ENCODE measurements at places on chromosomes 6 and 20.
A peak's percentile ranks its signal among the peaks of the same experiment; 100 is the strongest.

GRCh38 chr6:139062932-139063646 is 34.5 kb downstream of the ABRACL start:
- DNase-seq: no peak

DNA sequence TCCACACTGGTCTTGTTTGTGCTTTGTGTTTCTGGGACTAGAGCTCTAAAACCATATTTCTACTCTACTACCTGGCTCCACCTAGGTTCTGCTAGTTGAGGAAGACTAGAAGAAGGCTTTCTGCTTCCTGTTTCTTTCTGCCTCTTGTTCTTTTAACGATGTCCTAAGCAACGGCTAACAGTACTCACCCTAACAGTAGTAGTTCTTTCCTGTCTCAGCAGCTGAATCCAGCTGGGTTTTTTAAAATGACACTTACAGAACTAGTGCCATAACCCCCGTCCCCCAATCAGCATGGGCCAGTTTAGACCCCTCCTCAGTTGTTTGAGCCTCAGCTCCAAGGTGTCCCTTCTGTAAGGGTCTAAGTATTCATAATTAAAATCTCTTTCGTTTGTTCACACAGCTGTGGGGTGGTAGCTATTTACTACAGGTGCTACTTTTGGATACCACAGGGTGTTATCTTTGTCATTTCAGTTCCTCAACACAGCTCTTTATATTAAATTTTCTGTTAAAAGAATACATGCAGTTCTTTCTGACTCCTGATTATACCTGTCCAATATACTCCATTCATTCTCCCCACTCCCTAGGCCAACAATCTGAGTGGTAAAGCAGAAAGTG is 790.2 kb downstream of the DHX35 start:
- DNase-seq: no peak

DNA sequence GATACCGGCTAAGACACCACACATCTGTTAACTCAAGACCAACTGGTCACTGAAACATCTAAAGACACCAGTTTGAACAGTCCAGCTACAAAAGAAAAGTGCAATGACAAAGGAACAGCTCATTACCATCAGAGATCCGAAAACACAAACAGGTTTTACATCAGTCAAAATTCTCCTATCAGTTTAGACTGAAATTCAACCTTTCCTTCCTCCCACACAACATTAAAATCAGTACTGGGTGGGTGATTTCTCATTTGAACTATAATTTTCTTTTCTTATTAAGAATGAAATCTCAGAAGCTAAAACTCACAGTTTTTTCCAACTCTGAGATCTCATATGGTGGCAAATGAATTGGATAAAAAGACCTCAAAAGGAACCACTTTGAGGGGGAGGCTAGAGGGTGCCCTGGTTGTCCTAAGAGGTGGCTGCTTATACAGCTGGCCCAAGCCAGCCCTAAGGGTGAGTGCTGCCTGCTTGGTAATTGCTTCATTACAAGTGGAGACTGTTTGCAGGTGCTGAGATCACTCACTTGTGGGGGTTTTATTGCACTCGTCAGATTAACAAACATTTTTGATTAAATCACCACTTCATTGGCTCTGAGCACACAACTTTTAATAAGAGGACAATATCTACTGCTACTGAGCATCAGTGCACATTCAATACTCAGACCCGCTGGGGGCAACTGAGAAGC is 4.3 kb downstream of the CCDC167 start:
- peak; percentile 78 for DNase-seq

GRCh38 chr6:167097770-167098169 is 25.1 kb upstream of the CCR6 start:
- no peak for DNase-seq

DNA sequence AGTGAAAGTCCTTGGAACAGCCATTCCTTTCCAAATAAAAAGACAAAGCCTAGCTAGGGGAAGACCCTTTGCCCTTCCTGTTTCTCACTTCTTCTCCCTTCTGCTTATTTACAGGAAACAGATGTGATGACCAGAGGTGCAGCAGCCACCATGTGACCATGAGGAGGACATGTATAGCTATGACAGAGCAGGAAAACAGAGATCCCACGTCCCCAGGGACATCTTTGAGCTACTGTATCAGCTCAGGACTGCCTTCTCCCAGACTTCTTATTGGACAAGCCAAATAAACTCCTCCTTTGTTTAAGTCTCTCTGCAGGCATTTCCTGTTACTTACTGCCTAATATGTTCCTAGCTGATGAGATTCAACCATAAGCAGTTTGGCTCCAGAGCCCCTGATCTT is 133.1 kb upstream of the MLN start:
- DNase-seq: no peak

- DNase-seq: no peak
Measured at GRCh38 chr20:5056801-5057599, 55.7 kb upstream of the SLC23A2 start.

DNA sequence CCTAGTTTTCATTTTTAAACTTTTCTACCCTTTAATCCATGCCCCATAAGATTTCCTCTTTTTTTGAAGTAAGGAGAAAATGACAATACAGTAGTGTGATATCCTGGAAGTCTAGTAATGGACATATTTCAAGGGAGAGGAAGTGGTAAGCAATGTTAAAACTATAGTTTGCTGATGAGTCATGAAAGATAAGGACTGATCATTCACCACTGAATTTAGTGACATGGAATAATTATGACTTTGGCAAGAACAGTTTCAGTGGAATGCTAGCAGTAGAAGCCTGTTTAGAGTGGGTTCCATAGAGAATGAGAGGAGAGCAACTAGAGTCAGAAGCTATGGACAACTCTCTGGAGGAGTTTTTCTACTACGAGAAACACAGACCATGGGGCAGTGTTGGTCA is 24.9 kb upstream of the SLC2A12 start:
- no peak for DNase-seq

DNA sequence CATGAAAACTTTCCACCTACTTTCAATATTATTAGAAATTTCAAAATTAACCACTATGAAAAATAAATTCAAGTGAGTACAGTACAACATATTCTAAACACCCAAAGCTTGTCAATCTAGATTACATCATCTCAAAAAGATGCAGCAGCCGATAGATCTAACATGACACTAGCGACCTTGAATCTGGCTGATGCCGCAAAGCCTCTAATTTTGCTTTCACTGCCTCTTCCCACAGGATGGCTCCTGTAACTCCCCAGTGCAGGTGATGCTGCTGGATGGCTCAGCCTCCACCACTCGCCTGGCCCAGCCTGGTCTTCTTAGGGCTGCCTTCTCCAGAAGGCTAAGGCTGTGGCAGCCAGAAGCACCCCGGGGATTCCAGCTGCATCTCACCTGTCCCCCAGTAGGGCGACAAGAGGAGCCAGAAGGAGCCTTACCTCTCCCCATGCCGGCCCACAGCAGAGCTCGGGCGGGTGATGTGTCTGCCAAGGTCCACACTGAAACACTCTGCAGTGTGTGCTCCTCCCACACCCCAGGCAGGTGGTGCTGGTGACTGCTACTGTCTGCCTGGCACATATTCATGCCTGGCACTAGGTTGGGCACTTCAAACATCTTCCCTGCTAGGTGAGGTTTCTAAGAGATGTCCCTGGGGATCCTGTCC is 82.1 kb downstream of the SLC23A2 start:
- peak; percentile 13 for DNase-seq

DNA sequence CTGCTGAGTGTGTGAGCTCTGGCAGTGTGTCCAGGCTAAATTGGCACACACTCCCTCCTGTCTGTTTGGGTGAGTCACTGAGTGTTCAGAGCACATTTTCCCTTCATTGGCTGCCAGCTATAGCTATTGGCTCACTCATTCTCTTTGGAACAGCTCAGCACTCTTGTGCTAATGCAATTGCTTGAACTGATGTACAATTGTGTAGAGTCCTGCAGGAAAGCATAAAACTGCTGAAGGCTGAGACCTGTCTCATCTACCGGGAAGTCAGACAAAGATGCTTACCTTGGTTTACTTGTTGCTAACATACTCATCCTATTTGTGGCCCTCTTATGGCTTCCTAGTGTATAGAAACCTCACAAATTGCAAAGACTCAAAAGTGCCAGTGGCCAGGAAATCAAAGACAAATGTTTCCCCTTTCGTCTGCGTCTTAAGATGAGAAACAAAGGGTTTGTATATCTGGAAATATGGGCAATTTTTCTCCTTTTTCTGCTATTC is 351.0 kb downstream of the BCKDHB start:
- DNase-seq: no peak

GRCh38 chr6:167450626-167451025 is 125.7 kb downstream of the TTLL2 start:
- DNase-seq: no peak

DNA sequence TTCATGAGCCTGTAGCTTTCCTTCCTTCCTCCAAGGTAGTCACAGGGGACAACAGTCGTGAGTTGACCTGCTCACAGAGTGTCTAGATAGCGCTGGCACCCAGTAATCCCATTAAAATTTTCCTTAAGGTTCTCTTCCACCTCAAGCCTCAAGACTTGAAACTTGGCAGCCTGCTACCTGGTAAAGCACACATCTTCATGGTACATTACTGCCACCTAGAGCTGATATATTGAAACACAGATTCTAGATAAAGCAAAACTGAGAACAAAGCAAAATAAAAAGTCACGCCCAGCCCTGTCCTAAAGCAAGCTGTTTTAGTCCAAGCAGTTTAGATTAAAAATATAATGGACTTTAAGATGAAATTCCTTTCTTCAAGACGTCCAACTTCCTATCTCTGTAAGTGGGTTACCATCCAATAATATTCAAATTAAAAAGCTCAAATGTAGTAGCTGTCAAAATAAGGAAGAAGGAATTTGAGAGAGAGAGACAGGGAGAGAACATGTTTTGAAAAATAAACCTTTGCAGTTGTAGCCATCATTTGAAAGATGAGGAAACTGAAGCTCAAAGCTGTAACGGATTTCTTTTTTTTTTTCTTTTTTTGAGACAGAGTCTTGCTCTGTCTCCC is 50.7 kb upstream of the CD83 start:
- DNase-seq: peak; percentile 30

DNA sequence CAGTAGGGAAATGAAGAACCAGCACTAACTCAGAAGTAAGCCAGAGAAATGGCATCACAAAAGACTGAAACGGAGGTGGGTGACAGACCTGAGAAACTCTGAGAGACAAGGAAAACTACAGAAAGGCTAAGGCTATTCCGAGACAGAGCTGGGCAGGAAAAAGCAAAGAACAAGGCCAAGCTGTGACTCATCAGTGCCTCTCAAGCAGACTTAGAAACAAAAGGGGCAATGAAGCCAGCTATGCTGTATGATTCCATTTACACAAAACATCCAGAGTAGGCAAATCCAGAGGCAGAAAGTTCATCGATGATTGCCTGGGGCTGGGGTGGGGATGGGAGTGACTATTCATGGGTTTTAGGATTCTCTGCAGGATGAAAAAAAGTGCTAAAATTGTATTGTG is 50.0 kb downstream of the SLC23A2 start:
- DNase-seq: no peak

DNA sequence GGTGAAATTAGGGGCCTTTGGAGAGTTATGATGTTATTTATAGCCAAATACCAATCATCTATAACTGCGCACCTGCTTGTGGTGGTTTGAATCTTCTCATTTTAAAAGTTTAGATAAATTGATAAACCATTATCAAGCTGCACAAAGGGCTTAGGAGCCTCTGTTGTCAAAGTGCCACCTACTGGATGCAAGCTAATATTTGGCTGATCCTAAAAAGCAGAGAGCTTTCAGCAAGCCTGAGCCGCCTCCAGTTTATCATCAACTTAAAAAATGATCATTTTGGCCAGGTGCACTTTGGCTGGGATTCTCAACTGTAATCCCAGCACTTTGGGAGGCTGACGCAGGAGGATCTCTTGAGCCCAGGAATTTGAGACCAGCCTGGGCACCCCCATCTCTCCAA is 58.5 kb upstream of the ATXN1 start:
- DNase-seq: no peak

DNA sequence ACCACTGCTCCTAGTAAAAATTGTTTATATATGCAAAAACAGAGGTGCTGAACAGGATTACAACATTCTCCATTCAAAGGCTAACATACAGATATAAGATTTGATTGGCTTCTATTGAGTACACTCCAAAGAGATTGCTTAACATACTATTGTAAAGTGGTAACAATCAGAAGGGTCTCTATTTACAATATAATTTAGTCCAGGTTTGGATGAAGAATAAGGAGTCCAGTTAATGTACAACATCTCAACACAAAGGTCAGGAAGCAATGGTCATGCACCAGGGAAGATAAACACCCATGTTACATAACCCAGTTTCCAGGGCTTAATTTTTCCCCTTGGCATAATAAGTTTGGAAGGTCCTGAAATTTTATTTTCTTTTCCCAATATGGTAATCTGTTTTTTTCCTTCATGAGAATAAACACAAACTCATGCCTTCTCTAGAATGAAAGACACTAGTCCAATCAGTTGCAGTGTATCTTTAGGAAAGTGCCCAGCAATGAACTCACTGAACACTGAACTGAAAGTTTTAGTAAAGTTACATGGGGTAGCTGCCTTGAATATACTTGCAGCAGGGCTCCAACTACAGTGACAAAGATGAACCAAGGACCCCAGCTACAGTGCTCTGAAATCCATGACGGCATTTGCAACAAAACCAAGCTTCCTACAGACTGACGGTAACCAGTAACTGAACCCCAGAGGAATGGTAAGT is 255.3 kb upstream of the GJE1 start:
- no peak for DNase-seq

DNA sequence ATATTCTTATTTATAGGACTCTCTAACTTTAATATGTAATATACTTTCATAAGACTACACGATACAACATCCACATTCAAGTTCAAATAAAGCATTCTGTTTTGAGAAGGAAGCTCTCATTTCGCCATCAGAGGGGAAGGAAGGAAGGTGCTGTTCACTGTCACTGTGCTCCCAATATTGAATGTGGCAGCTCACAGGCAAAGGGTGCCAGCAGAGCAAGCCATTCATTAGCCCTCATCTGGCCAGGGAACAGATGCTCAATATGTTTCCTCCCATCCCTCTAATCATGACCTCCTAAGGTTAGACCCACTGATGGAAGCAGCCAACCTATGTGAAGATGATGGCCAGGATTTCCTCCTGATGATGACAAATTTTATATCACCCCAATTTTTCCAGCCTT is 154.4 kb downstream of the DST start:
- DNase-seq: no peak

GRCh38 chr6:53920881-53921280 is 126.1 kb downstream of the LRRC1 start:
- DNase-seq: no peak

DNA sequence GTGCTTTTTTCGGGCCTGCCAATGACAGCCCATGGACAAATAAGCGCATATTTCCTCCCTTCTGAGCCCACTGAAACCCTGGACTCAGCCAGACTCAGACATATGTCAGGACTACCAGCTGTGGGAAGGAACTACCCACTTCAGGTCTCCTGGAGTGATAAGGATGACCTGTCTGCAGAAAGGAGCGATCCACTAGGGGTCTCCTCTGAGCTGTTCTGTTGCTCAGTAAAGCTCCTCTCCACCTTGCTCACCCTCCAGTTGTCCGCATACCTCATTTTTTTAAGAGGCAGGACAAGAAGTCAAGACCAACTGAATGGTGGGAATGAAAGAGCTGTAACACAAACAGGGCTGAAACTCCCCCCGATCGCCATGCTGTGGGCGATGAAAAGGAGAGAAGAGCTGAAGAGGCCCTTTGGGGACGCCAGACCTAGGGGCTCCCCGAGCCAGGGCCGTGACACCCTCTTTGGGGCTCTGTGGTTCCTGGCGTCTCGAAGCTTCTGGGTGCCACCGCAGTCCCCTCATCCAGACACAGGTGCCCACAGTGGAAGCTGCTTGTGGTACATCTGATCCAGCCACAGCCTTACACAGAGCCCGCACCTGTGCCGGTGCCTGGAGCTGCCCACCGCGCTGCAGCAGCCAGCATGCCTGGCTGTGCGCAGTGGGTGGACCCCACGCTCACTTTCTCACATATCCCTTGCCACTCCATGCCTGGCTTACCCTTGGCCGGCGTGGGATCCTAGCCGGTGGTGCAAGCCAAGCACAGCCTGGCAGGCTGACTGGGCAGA is 68.8 kb downstream of the EYS start:
- DNase-seq: peak; percentile 0
